Activated CD4-positive, alpha-beta T cell treated with anti-CD3 and anti-CD28 coated beads for 36 hours (primary cell): ENCODE measurements at places on chromosomes 16 and 17. TPM values are rescaled to one million over a fixed set of nuclear protein-coding genes. Genes with fewer than 3 reads are reported as not detected.

GRCh38 chr16:81634380-81635062 is 144.6 kb upstream of the PLCG2 start:
- no peak for DNase-seq

GRCh38 chr17:74276541-74277009 is 2.5 kb downstream of the DNAI2 start:
- DNase-seq = no peak

- DNase-seq = no peak
Measured at GRCh38 chr17:82930043-82930923, 90.5 kb upstream of the ZNF750 start.

- no peak for DNase-seq
Measured at GRCh38 chr17:1156864-1157263, 22.9 kb downstream of the ABR start.

GRCh38 chr16:57185446-57185944 is 344 bp downstream of the PSME3IP1 start:
- peak; percentile 53 for DNase-seq

GRCh38 chr16:16018705-16019104 is 69.3 kb downstream of the ABCC1 start:
- DNase-seq = no peak

- peak; percentile 79 for DNase-seq
Measured at GRCh38 chr17:16873174-16874035, 98.5 kb downstream of the TNFRSF13B start.

GRCh38 chr16:10589109-10589508 is 8.7 kb upstream of the EMP2 start:
- no peak for DNase-seq

ZNF267 gene
- 64.9 TPM for total RNA-seq

DNA sequence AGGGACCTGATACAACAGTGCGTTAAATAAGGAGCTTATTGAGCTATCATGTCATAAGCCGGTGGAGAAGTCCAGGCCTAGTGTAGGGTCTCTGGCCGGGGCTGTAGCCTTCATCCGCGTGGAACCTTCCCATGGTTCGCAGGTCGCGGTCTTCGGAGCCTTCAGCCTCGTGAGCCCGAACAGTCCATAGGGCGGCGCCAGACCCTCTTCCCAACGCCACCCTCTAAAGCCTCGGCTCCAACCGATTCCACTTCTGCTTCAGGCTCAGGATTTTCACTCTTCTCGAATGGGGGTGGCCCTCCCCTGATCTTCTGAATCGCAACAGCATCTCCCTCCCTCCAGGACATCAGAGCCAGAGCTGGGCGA is 10.3 kb upstream of the BRCA1 start:
- no peak for DNase-seq

DNA sequence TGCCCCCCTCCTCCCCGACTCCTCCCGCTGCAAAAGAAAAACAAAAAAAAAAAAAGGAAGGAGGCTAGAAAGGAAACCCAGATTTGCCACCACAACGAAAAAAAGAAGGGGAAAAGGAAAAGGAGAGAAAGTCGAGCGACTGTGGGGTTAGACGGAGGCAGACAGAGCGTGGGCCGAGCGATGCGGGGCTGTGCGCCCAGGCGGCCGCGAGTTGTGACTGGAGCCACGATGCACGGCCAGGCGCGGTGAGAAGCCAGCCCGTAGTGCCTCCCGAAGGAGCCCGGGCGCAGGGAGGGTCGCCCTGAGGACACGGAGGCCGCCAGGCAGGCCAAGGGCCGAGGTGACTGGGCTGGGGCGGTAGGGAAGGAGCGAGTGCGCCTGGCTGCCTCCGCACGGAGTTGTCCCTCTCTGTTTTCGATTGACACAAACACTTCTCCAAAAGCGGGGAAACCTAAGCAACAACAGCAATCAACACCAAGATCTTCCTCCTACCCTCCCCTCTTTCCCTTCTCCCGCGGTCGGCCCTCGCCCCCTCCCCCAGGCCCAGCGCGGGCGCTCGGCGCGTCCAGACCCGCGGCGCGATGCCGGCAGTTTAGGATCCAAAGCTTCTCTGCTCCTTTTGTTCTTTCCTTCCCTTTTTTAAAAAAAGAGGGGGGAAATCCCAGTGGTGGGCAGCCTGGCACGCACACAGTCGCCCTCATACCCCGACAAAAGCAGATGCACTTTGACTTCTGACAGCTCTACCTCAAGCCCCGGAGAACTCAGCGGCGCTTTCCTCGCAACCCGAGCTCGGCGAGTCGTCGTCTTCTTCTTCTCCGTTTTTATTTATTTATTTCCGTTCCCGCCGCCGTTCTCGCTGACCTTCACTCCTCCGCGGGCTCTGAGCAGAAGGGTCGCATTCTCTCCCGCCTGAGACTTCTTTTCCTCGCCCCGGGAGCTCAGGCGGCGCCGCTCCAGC is at the start of gene LHX1:
Gene LHX1 (plus strand): TSS at position 475 of the 958 bp plus-strand sequence. CDS start 723 bp downstream, outside the sequence.
- DNase-seq = peak; percentile 46

- no peak for DNase-seq
Measured at GRCh38 chr16:89765292-89765830, 44.0 kb downstream of the ZNF276 start.

DNA sequence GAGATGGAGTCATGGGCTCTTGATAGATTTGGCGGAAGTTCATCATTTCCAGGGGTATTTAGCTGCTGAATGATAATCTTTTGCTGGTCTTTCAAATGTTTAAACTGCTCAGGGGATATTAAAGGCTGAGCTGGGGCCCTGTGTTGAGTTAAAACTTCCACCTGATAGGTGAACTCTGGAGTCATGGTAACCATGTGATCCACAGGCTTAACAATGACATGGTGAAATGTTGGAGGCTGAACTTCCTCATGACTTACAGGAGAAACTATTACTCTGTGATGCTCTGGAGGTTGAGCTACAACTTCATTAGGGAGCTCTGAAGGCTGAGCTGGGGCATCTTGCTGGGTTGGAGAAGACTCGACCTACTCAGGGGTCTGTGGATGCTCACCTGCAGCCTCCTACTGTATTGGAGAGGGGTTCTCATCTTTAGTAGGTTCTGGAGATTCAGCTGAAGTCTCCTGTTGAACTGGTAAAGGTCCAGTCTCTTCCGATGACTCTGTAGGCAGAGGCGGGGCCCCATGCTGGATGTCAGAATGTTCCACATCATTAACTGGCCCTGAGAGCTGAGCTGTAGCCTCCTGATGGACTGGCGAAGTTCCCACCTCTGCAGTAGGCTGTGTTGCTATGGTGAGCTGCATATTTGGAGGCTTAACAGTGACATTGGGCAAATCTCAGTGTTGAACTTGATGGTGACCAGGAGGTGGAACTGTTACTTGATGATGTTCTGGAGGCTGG is 24.2 kb downstream of the RDM1 start:
- DNase-seq = no peak

DNA sequence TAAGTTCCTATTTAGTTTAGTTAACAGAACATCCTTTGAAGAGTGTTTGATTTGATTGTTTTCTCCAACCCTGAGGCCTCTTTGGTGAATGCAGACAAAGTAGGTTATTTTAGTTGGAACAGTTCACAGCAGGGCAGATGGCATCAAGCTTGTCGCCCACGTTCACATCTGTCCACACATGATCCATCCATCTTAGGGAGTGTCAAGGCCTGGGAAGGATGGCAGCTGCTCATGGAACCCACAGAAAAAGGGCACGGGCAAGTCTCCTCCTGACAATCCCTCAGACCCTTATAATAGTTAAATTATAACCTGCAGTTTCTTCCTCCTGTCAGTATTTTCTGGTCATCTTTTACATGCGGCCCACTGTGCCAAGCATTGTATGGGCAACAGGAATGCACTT is 60.2 kb downstream of the KNOP1 start:
- no peak for DNase-seq

- DNase-seq = no peak
Measured at GRCh38 chr17:17493249-17493985, 2.8 kb downstream of the RASD1 start.

DNA sequence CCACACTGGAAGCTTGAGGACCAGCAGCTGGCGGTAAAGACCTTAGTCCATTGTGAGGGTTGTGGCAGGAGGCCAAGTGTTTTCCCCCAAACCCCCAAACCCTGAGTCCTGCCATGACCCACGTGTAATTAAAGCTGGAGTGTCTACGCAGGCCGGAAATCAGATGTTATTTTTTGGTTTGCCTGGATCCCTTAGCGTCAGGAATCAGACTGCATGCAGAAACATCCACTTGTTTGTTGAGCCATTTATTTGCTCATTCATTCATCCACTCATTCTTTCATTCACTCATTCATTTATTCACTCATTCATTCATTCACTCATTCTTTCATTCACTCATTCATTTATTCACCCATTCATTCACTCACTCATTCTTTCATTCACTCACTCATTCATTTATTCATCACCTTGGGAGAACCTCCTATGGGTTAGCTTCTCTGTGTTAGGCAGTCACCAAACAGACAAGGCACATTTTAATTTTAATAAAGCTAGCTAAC is 313.1 kb downstream of the MAF start:
- no peak for DNase-seq

GRCh38 chr16:47043200-47043599 is 69.7 kb upstream of the DNAJA2 start:
- no peak for DNase-seq

- DNase-seq = no peak
Measured at GRCh38 chr17:77497578-77497934, 356.8 kb downstream of the SEC14L1 start.

- DNase-seq = peak; percentile 91
Measured at GRCh38 chr17:41547921-41548843, 20.1 kb upstream of the KRT19 start.

DNA sequence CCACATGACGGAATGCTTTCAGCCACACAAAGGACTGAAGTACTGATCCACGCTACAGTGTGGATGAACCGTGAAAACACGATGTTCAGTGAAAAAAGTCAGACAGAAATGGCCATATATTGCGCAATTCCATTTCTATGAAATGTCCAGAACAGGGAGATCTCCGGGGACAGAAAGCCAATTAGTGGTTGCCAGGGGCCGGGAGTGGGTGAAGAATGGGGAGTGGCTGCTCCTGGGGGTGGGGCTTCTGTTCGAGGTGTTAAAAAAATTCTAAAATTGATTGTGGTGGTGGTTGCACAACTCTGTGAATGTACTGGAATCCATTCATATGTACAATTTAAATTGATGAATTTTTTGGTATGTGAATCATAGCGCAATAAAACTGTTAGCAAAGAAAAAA is 154.8 kb upstream of the HSBP1 start:
- no peak for DNase-seq

- no peak for DNase-seq
Measured at GRCh38 chr17:68491381-68492231, 20.6 kb upstream of the PRKAR1A start.

GRCh38 chr16:24700549-24701392 is 28.7 kb upstream of the TNRC6A start:
- DNase-seq = peak; percentile 10

- peak; percentile 64 for DNase-seq
Measured at GRCh38 chr17:39755554-39756379, 18.0 kb downstream of the GRB7 start.

GRCh38 chr16:75372236-75372856 is 61.0 kb downstream of the CFDP1 start:
- no peak for DNase-seq

- no peak for DNase-seq
Measured at GRCh38 chr17:67733449-67733848, 15.7 kb downstream of the NOL11 start.

- no peak for DNase-seq
Measured at GRCh38 chr16:35678-36305, 17.6 kb downstream of the POLR3K start.

TOM1L1 gene
- total RNA-seq = 2.0 TPM

TRIM47 gene
- 19.9 TPM for total RNA-seq

THRA gene
- 12.9 TPM for total RNA-seq

RASD1 gene
- total RNA-seq = 0.18 TPM

TLCD1 gene
- total RNA-seq = 8.5 TPM

DNA sequence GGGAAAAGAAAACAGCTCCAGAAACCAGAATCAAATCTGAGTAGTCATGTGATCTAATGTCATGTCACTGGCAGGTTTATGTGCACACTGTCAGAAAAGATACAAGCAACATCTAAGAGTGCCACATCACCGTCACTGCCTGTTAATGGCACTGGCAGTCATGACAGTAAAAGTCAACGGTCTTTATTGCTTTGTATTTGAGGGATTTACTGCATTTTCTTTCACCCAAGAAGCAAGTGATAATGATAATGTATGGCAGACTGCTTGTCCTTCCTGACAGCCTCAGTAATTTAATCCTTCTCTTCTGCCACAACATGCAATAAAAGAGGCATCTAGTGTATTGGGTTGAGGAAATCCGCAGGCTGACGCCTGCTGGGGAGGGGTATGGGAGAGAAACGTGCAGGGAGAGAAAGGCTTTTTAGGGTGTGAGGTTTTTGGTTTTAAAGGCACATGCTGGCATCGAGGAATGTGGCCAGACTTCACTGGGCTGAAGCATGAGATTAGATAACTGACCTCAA is 92.4 kb downstream of the RPGRIP1L start:
- DNase-seq = no peak

DNA sequence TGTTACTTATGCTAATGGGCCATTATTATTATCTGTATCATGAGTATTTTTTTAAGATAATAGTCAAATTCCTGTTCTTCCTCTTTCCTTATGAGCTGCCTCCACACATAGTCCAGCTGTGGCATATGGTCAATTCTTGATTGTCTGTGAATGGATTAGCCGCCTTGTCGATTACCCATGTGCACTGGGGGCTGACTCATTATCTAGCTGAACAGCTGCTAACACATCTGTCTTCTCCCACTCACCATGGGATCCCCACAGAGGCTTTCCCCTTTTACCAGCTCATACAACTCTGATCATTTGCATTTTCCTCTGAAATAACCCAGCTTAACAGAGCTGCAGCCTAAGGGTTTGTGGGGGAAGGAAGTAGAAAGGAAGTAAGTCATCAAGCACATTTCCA is 915.0 kb downstream of the CDH11 start:
- no peak for DNase-seq

WWOX gene
- total RNA-seq = 29.4 TPM

DNAAF8 gene
- total RNA-seq = 0.16 TPM
